ENCODE measurements at places on chromosomes 7 and 10.

DNA sequence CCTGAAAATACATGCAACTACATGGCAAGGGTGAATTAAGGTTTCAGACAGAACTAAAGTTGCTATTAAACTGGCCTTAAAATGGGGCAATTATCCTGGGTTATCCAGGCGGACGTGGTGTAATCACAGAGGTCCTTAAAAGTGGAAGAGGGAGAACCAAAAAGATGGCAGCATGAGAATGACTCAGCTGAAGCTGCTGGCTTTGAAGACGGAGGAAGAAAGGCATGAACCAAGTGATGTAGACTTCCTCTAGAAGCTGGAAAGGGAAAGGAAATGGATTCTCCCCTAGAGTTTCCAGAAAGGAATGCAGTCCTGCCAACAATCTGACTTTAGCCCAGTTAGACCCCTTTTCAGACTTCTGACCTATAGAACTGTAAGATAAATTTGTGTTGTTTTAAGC, 27.0 kb upstream of the UBN2 start:
- no peak for DNase-seq

GRCh38 chr10:33114451-33114952, 156.5 kb upstream of the ITGB1 start:
- DNase-seq: peak; percentile 77

DNA sequence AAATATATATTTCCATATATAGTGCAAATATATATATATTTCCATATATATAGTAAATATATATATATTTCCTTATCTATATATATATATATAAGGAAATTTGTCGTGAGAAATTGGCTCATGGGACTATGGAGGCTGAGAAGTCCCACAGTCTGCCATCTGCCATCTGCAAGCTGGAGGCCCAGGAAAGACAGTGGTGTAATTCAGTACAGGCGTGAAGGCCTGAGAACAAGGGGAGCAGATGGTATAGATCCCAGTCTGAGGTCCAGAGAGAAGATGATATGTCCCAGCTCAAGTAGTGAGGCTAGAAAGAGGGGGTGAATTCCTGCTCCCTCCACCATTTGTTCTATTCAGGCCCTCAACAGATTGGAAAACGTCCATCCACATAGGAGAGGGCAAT, 78.9 kb downstream of the MTPN start:
- no peak for DNase-seq

- DNase-seq: peak; percentile 62
Measured at GRCh38 chr7:13327669-13328068, 640.2 kb downstream of the ARL4A start.

DNA sequence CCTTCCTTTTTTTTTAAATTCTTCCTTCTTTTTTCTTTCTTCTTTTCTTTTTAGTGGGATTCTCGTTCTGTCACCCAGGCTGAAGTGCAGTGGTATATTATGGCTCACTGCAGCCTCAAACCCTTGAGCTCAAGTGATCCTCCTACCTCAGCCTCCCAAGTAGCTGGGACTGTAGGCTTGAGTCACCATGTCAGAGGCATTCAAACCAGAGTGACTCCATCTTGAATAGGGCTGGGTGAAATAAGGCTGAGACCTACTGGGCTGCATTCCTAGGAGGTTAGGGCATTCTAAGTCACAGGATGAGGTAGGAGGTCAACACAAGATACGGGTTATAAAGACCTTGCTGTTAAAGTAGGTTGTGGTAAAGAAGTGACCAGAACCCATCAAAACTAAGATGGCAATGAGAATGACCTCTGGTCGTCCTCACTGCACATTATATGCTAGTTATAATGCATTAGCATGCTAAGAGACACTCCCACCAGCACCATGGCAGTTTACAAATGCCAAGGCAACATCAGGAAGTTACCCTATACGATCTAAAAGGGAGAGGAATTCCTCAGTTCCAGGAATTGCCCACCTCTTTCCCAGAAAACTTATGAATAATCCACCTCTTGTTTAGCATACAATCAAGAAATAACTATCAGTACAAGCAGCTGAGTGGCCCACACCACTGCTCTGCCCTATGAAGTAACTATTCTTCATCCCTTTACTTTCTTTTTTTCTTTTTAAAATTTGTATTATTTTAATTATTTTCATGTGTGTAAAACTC, 99.0 kb upstream of the ITGB1 start:
- DNase-seq: no peak

GRCh38 chr10:110841767-110842267, 29.9 kb upstream of the PDCD4 start:
- DNase-seq: no peak

GRCh38 chr10:25483999-25484398, 309.2 kb downstream of the GPR158 start:
- no peak for DNase-seq

DNA sequence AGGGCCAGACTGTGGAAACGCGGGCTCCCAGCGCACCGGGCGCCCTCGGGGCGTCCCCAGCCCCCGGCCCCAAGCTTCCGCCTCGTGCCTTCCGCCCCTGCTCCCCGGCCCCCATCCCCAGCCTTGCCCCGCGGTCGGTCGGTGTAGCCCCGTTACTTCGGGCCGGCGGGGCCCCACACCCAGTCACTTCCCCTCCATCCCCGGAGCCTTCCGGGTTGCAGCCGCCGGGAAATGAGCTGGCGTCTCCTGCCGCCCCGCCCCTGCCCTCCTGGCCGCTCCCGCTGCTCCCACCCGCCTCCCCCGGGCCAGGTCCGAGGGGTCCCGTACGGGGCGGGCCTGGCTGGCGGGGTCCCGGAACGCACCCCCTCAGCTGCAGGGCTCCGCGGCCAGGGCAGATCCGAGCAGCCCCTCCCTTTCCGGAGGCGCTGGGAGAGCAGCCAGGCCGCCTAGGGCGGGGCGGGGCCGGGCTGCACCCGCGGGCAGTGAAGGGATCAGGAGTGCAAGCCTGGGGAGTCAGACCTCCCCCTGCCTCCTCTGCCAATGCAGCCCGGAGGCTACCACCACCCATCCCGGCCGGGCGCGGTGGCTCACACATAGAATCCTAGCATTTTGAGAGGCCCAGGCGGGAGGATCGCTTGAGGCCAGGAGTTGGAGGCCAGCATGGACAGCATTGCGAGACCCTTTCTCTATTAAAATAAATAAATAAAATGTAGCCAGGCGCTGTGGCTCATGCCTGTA, 709 bp downstream of the ARPC1B start:
- peak; percentile 64 for DNase-seq

- DNase-seq: no peak
Measured at GRCh38 chr7:116583653-116584052, 58.8 kb downstream of the CAV1 start.

GRCh38 chr10:43226441-43226840, 40.4 kb downstream of the RASGEF1A start:
- DNase-seq: no peak

- peak; percentile 71 for DNase-seq
Measured at GRCh38 chr7:68564306-68565135, 1033.8 kb upstream of the AUTS2 start.

DNA sequence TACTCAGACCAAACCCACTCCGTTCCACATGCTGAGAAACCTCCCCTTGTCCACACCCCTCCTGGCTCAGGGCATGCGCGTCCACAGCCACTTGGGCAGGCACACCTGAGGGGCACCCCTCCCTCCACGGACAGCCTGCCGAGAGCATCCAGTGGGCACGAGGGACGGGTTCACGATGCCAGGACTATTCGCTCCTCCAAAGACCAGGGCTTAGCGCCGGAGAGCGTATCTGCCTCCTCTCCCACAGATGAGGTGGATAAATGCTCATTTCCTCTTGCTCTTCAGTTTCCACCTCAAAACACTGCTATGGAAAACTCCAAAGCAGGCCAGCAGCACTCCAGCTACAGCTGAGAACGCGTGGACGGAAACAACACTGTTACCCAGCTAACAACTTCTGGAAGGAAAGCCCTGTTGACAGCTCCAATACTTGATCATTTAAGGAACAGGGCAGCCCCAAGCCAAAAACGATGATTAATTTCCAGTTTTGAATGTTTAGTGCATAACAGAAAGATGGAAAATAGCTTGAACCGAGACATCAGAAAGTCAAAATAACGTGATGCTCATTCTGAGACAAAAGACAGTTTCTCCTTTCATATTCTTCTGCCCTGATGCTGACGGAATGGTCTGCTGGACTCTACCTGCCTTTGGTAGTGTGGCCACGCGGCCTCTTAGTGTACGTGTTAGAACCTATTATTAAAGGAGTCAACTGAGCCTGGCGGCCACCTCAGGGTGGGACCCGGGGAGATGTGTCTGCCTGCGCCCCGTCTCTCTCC, 204.7 kb downstream of the DNAJB6 start:
- no peak for DNase-seq

GRCh38 chr7:82318786-82319185, 124.8 kb downstream of the CACNA2D1 start:
- DNase-seq: no peak

DNA sequence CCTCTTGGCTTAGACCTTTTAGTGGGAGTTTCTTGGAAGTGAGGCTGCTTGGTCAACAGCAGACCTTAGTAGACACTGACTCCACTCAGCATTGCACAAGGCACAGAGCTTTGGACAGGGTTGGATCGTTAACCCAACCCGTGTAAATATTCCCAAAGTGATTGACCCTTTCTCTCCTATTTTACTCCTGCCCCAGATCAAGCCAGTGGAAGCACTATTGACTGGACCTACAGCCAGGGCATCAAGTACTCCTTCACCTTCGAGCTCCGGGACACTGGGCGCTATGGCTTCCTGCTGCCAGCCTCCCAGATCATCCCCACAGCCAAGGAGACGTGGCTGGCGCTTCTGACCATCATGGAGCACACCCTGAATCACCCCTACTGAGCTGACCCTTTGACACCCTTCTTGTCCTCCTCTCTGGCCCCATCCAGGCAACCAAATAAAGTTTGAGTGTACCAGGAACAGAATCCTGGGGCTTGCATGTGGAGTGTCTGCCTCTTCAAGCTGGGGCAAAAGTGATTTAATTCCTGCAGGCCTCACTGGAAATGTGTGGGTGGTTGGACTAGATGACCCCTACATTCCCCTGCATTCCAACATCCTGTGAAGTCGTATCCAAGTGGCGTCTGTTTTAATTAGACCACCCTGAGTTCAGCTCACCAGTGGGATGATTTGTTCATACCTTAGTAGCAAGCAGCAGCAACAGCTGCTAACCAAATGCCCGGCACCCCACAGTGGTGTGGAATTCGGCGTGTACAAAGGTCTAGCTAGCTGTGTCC, 7.5 kb downstream of the CPA1 start:
- DNase-seq: peak; percentile 82

- peak; percentile 83 for DNase-seq
Measured at GRCh38 chr7:73978661-73979563, 49.1 kb upstream of the ELN start.
